ENCODE measurements at places on chromosomes 13 and 19.

DNA sequence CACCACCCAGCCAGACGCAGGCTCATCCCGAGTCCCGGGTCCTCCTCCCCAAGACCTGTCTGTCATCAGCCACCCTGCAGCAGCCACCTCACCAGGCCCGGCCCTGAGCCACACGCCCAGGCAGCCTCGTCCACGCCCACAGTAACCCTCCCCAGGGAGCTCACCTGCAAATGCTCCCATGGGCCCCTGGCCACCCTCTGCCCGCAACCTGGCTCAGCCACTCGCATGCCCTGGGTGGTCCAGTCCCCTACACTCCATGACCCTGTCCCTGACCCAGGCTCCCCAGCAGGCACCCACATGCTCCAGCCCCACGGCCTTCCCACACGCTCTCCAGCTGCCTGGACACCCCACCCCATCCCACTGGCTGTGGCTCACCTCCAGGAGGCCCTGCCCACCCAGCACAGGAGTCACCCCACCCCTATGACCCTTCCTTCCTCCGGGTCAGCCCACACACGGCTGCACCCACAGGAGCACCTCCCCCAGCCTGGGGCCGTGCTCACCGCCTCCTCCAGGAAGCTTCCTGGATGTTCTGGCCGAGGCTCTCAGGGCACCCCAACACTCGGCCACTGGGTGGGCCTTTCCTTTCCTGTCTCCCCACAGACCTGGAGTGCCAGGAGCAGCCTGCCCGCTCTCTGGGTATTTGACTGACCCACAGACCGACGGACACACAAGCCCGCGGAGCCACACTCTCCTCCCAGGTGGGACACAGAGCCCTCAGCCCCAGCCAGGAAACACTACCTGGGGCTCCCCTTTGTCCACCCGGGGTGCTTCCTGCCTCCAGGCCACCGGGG is 3.6 kb downstream of the TMEM259 start:
- no peak for DNase-seq

DNA sequence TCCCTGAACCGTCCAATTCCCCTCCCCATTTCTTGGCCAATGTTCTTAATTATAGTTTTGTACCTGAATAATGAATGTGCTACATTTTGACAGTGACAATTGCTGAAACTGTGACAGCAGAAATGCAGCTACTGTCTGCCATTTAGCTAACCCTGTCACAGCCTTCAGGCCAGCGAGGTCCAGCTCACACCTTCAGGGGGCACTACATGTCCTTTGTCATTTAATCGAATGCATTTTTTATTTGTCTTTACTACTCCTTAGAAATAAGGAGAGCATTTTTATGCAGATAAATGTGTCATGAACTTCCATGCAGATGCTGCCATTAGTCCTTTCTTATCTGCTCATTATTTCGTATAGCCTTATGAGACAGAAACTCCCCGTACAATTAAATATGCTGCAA is 159.9 kb downstream of the MZT1 start:
- DNase-seq, result no peak

- DNase-seq, result peak; percentile 73
These were observed 16.4 kb upstream of the CYP2B6 start for GRCh38 chr19:40974633-40975037.

- DNase-seq, result no peak
These were observed 7.6 kb downstream of the PLD3 start for GRCh38 chr19:40355975-40356680.

DNA sequence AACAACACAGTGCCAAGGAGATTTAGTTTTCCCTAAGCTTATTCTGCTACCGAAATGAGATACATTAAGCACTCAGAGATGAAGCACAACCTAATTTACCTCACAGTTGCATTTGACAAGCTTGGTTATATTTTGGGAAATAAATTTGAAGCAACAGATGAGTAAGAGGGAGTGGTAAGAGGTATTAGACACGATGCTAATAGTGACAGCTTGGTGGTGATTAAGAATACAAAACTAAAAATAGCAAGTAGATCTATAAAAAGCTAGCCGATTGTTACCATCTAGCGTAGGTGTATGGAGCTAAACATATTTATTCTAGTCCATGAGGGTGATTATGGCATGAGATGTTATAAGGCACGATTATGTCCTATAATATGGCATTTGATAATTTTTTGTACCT is 208.5 kb downstream of the PCCA start:
- no peak for DNase-seq

- no peak for DNase-seq
These were observed 126.6 kb downstream of the AKAP11 start for GRCh38 chr13:42398533-42398932.

- DNase-seq, result no peak
These were observed 51.3 kb downstream of the PTPRS start for GRCh38 chr19:5289060-5289990.

DNA sequence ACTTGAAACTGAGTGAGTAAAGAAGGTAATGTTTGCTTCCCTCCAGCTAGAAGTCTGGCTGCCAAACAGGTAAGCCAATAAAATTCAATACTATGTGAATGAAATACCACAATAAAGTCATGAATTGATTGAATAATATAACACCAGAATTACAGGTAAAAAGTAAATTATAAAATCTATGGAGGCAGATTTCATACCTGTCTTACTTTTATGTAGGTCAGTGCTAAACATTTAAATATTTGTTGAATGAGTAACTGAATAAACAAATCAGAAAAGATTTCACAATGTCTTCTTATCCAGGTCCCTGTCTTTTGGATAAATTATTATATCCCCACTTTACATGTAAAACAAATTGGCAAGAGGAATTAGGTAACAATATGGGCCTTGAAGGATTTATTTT is 62.7 kb downstream of the MICU2 start:
- no peak for DNase-seq

- no peak for DNase-seq
These were observed 35.2 kb downstream of the KCTD15 start for GRCh38 chr19:33831825-33832224.

DNA sequence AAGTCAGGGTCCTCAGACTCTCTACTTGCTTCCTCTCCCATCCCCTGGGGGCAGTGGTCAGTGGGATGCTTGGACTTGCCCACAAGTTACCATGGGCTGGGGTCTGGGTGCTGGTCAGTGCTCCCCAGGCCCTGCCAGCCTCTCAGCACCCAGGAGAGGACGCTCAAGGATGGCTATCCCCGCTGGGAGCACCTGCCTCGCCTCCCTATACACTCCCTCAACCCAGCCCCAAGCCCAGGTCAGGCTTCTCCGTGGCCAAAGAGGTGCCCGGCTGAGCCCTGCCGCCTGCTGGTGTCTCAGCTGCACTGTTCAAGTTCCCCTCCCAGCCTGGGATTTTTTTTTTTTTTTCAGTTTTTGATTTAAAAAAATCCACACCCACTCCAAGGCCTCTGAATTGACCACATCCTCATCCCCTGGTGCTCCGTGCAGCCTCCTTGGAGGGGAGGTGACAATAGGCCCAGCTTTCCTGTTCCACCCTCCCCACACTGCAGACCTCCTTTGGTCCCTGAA is 10.8 kb downstream of the F2RL3 start:
- no peak for DNase-seq

DNA sequence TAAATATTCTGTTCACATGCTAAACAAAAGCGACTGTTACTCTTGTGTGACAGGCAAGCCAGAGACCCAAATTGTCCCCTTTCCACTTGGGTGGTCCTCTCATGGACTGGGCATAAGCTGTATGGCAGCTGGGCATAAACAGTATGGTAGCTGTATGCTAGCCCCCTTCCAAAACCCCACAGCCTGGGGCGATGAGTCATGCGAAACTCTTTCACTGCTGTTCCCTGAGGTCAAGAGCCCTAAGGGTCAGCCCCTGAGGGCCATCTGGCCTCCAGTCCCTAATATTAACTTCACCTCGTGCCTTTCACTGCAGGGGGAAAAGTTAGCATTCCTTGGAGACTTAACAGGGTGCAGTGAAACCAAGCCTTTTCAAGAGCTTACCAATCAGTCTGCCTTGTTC is 45.6 kb upstream of the ZNF562 start:
- no peak for DNase-seq

- DNase-seq, result no peak
These were observed 29.9 kb downstream of the TUBA3C start for GRCh38 chr13:19151581-19152263.

DNA sequence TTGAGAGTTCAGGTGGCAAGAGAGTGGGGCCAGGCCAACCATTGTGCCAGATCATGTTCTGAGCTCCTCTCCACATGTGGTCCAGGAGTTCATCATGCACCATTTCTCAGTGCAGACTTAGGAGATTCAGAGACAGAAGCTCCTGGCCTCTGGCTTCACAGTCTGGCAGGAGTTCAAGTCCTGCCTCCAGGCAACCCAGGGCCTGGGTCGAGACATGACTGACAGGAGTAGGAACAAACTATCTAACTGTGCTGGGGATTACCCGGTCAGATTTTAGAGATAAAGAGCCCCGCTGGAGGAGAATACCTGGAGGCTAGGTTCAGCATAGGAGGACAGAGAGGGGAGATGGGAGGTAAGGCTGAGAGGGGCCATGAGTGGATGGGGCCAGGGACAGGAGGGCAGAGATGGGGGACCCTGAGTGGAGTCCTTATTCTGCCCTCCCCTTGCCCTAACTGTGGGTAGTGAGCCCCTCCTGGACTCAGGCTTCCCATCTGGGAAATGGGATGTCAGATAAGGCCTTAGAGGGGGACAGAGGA is 906 bp upstream of the CYP4F11 start:
- no peak for DNase-seq

DNA sequence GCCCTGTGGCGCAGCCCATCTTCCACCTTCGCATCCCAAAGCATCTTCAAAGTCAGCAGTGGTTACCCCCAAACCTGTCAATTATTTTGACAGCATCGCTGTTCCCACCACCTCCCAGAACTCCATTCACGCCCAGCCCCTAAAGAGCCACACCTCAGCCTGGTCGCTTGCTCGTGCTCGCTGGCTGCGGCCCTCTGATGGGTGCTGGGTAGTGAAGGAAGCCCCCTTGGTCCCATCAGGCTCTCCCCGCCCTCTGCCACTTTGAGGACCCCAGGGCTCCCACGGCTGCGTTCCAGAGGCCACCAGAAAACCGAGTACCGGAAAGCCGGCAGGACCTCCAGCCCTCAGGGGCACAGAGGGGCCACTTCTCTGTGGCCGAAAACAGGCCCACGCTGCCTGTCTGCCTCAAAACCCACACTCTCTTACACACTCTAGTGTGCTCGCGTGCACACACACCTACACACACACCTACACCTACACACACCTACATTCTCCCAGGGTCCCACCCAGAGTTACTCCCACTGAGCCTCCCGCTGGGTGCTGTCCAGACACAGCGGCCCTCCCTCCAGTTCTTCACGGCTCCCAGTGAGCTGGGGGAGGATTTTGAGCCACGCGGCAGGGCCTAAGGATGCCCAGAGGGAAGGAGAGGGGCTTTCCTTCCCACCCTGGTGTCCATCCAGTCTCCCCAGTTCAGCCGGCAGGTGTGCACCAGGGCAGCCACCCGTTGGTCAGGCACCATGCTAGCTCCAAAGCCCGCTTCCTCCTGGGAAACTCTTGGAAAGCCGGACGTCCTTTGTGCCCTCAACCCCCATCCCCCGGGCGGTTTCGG is 1.9 kb downstream of the VSTM2B start:
- no peak for DNase-seq

All from stimulated activated CD4-positive, alpha-beta T cell treated with anti-CD3 and anti-CD28 coated beads, Interleukin-4, amount 100 ng/mL, for 1 hour (primary cell).